GM23248 (cell line): ENCODE measurements at places on chromosomes 12 and 14. TPM values are rescaled to one million over a fixed set of nuclear protein-coding genes. Genes with fewer than 3 reads are reported as not detected.

The CIROP gene
- not detected in 2 replicates for total RNA-seq

The CAPZA3 gene
- not detected in 2 replicates for total RNA-seq

The TAS2R42 gene
- not detected in 2 replicates for total RNA-seq

The MYF5 gene
- not detected in 2 replicates for total RNA-seq

The EIF2S3B gene
- 4.9 and 8.9 TPM in 2 replicates for total RNA-seq

The CLEC4D gene
- not detected in 2 replicates for total RNA-seq

The OXA1L gene
- total RNA-seq = 59.1 and 78.6 TPM in 2 replicates

- DNase-seq = no peak
These were observed at the start of gene GPR135 for GRCh38 chr14:59465316-59466135. Gene GPR135 (minus strand): TSS chr14:59465380. CDS start chr14:59465226, 154 bp downstream.

GRCh38 chr14:38405851-38406635, 150.2 kb upstream of the CLEC14A start:
- DNase-seq = peak; percentile 60

- DNase-seq = no peak
These were observed 4.8 kb downstream of the TNFAIP2 start for GRCh38 chr14:103127861-103128598.

- peak; percentile 17 for DNase-seq
These were observed 98.7 kb downstream of the GAS2L3 start for GRCh38 chr12:100672075-100672592.

DNA sequence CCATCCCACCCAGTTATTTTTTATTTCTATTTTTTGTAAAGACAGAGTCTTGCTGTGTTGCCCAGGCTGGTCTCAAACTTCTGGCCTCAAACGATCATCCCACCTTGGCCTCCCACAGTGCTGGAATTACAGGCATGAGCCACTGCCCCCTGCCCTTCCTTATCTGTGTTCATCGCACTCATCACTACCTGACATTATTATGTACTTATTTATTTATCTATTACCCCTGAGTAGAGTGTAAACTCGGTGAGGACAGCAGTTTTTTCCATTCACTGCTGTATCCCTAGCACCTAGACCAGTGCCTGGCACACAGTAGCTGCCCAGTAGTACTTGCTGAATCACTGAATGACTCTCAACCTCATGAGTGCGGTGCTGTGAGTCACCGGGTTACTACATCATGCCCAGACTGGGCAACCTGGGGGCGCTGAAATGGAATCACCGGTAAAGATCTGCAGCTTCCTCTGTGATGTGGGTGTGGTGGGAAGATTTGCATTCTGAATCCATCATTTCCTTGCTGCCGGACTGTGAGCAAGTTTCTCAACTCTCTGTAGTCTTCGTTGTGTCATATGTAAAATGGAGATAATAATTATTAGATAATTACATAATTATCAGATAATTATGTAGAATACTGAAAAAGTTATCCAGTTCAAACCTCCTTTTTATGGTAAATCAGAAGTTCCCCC, 81.9 kb upstream of the USP44 start:
- peak; percentile 96 for DNase-seq

- peak; percentile 57 for DNase-seq
These were observed 85.5 kb downstream of the PRICKLE1 start for GRCh38 chr12:42504049-42504448.

GRCh38 chr14:27958757-27959156, 807.8 kb upstream of the FOXG1 start:
- DNase-seq = no peak

- peak; percentile 96 for DNase-seq
These were observed 15.9 kb downstream of the TAOK3 start for GRCh38 chr12:118356809-118357256.

DNA sequence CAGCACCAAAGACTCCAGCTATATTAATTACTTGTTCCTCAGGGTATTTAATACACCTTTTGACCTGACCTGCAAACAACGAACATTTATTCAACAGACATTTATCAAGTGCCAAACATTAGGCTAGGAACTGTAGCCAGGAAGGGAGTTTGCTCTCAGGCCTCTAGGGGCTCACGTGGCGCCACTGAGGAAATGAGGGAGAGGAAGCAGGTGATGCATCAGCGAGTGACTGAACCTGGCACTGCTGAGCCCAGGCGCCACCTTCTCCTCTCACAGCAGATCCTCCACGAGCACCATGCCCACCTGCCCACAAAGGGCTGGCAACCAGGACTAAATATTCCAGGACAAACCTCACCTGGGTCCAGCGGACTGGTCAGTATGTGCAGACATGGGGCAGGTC, 50.2 kb downstream of the SETD3 start:
- DNase-seq = peak; percentile 24

GRCh38 chr12:102063069-102063468, 1.3 kb upstream of the WASHC3 start:
- no peak for DNase-seq

- no peak for DNase-seq
These were observed 2.6 kb downstream of the SDR39U1 start for GRCh38 chr14:24439830-24440605.

GRCh38 chr12:47833591-47834012, 13.9 kb upstream of the HDAC7 start:
- no peak for DNase-seq

GRCh38 chr14:104657101-104657524, 32.3 kb upstream of the INF2 start:
- DNase-seq = no peak

DNA sequence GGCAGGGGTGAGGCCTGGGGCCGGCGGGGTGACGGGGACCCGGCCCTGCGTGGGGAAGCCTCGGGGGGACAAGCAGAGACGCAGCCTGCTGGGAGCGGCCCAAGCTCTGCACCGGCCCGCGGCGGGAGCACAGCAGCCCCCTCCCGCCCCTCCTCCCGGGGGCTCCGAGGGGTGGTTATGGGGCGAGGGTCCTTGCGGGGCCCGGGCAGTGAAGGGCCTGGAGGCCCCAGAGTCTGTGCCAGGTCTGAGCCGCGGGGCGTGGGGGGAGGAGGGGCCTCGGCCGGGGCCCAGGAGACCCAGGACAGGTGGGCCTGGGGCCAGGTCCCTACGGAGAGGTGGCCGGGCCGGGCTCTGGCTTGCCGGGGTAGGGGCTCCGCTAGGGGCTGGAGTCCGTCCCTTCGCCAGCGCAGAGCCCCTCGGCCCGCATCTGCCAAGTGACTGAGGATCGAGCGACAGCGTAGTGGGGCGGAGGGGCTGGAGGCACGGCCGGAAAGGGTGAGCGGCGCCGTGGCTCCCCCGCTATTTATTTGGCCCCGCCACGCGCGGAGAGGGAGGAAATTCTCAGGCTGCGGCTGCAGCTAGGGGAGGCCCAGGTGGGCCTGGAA, 495 bp downstream of the TMEM121 start:
- DNase-seq = peak; percentile 37

DNA sequence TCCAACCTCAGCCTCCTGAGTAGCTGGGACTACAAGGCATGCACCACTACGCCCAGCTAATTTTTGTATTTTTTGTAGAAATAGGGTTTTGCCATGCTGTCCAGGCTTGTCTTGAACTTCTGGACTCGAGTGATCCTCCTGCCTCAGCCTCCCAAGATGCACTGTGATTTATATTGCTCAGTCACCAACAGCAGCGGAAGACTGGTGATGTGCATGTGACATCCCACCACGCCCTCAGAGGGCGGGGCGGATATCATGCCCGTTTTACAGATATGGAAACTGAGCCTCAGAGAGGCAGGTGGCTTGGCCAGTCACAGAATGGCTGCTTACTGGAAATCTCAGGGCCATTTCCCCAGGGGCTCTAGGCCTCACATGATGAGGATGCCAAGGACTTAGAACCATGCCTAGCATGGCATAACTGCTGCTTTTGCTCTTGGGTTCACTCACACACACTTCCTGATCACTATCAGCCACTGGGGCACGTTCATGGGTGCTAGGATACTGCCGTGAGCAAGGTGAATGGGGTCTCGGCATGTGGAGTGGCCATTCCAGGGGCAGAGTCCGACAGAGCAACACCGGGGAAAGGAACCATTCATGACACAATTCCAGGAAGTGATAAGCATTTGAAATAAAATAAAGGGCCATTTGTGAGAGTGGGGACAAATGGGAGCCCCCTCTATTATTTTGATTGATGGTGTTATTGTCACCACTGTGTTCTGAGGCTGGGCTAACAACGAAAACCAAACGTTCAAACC, 31.9 kb downstream of the RBM19 start:
- DNase-seq = no peak

DNA sequence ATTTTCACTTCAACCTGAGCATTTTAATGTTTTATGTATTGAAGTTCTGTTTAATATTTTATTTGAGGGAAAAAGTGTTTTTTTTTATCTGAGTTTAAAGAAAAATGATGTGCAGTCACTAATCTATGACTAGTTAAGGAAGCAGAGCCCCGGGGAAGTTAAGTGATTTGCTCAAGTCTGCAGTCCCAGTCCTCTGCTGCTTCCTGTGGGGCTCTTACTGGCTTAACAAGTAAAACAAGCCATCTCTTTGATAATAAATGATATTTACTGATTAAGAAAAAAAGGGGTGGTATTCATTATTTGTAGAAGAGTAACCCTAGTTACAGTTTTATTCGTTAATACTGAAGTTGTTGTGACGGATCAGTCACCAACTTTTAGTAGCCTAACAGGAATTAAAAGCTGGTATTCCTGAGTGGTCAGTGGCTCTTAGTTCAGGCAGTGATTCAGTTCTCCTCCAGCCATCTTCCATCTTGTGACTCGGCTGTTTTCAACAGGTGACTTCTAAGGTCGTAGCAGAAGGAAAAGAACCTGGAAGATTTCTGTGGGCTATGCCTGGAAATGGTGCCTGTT, 21.7 kb downstream of the BICDL1 start:
- no peak for DNase-seq

DNA sequence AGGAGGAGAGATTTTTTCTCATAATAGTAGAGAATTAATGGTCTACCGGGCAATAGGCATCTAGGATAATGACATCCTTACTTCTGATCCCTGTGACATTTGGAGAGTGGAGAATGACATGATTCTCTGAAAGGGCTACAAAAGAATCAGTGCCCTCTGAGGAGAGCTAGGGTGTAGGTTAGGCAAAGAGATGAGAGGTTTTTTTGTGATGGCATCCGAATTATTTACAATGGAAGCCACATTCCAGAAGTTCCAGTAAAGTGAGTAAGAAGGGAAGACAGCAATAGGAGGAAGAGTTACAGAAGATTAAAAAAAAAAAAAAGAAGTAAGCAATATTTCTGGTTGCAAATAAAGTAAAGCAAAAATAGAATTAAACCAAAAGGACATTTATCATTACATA, 478.0 kb downstream of the RMST start:
- DNase-seq = no peak

DNA sequence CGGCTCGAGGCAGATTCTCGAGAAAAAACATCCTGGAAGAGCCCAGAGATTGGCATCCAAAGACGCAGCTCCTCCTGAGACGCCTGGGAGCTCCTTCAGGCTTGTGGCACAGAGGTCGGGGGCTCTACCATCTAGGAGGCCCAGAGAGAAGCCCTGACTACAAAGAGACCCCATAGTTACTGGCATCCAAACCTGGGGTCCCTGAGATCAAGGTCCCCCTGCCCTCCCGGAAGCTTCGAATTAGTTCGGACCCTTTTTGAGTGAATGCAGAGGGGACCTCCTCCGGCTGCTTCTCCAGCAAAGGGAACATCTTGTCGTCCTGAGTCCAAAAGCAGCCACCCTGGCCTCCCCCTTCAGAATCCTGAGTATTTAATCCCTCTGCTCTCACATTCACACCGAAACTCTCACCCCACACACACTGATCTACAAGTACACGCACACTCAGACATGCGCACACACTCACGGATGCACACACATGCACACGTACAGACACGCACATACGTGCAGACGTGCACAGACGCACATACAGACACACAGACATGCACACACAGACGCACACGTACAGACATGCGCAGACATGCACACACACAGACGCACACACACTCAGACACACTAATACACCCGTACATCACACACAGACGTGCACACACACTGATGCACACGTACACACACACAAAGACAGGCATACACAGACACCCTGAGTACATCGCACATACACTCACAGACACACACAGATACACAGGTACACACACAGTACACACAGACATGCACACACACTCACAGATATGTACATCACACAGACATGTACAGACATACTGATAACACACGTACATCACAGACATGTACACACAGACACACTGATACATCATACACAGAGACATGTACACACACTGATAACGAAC, 5.9 kb downstream of the ZNF605 start:
- DNase-seq = no peak

GRCh38 chr12:51636581-51636980, 45.5 kb downstream of the SCN8A start:
- DNase-seq = peak; percentile 70

- DNase-seq = no peak
These were observed 252.6 kb upstream of the CCDC196 start for GRCh38 chr14:66233591-66233990.

GRCh38 chr12:31603546-31604009, 12.6 kb upstream of the DENND5B start:
- DNase-seq = no peak

GRCh38 chr14:94048691-94049624, 22.8 kb downstream of the OTUB2 start:
- DNase-seq = no peak

DNA sequence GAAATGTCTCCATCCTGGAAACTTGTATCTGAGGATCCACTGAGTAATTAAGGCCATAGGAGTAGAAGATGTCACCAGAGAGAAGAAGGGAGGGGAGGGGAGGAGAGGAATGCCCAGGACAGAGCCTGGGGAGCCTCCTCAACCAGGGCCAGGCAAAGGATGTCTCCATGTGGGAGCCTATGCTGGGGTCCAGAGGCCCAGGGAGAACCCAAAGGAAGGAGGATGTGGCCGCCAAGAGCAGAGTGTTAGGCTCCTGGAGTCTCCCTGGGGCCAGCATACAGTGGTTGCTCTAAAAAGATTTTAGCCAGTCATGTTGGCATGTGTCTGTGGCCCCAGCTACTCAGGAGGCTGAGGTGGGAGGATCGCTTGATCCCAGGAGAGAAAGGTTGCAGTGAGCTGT, 92.6 kb downstream of the DICER1 start:
- DNase-seq = no peak

DNA sequence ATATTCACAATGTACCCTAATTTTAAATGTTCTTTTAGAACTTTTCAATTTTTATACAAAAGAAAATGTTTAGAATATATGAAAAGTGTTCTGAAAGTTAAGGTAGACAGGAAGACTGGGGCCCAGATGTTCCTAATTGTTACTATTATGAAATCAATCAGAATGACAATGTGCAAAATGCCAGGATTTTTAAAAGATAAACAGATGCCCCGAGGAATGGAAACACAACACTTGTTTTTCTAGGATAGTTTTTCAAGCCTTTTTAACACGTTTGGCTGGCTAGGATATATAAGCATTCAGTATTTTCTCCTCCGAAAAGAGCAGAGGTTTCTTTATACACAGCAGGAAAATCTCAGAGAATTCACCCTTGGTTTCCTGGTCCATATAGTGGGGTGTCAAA, 106.8 kb downstream of the ESR2 start:
- peak; percentile 3 for DNase-seq

DNA sequence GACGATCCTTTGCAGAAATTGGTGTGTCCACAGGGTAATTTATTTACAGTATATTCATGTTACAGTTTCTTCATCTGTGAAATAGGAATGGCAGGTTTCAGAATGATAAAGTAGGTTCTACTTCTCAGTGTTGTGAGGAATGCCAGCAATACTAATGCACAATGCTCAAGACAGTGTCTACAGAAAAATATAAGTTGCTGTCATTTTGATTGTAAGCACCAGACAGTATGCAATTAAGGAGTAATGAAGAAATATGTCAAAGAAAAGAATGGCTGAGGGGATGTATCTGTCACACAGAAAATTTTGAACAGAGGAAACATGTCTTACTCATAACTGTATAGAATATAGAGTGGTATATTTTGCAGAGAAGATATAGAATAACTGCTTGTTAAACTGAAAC, 525.4 kb downstream of the GALC start:
- DNase-seq = no peak

GRCh38 chr12:80142640-80143039, 43.3 kb downstream of the OTOGL start:
- no peak for DNase-seq
